NCI-H82 (cell line): ENCODE measurements at places on chromosomes 3 and 15.

DNA sequence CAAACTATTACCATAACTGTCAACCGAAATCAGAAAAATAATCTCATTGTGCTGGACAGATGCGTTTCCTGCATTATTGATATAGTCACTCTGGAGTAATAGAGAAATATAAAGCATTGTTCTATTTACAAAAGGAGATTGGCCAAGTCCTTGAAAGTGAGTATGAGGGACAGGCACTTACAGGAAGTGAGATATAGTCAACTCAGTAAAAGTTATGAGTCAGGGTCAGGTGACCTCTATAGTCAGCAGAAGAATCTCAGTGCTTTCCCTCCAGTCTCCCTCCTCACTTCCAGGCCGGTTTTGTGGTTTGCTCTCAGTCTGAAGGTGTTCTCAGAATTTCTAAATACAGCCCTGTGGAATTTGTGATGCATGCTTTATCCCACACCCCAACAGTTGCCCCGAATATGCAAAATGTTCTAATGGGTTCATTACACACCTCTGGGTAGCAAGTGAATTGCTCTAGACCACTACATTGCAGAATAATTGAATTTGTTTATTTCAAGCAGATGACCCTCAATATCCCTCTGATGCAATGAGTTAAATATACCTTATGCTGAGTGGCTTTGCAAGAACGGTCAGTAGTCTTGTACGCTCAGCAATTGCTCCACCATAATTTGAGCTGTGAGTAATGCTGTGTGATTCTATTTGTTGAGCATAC lies 787.7 kb downstream of the MCTP2 start:
- DNase-seq: no peak

DNA sequence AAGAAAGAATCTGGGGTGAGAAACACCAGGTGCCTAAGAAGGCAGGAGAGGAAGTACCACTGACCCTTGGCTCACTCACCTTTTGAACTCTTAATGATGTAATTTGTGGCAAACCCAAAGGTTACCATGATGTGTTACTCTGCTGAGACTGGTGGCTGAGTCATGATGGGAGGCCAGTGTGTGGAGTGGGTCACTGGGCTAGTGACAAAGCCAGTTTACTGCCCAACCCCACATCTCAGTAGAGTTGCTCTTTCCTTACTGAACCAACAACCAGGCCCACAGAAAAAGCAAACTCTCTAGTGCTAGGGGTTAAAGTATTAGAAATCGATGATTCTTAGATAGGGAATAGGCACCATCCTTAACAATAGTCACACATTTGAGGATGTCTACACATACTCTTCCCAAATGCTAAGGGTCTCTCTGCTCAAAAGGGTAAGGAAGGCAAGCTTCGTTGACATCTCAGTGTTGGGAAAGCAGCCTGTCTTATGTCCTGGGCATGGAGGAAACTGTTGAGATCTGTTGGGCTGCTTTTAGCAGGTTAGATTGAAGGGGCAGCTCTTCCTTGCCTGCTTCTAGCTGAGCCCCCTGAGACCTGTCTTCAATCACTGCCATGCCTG lies 3.1 kb downstream of the RBP2 start:
- DNase-seq: no peak

DNA sequence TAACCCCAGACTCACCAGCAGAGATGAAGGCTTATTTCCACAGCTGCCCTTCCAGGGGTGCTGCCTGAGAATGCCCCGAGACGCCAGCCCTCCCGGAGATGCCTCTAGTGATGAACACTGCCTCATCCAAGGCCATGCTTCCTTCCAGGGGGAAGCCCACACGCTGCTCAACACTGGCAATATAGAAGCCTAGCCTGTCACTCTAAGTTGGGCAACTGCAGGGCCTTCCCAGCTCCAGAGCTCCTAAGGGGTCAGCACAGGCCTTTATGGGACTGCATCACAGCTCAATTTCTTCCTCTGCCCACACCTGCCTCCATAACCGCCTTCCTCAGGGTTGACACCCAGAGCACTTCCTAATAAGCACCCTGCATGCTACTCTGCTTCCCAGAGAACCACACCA lies 217.7 kb downstream of the ABHD5 start:
- DNase-seq: no peak

DNA sequence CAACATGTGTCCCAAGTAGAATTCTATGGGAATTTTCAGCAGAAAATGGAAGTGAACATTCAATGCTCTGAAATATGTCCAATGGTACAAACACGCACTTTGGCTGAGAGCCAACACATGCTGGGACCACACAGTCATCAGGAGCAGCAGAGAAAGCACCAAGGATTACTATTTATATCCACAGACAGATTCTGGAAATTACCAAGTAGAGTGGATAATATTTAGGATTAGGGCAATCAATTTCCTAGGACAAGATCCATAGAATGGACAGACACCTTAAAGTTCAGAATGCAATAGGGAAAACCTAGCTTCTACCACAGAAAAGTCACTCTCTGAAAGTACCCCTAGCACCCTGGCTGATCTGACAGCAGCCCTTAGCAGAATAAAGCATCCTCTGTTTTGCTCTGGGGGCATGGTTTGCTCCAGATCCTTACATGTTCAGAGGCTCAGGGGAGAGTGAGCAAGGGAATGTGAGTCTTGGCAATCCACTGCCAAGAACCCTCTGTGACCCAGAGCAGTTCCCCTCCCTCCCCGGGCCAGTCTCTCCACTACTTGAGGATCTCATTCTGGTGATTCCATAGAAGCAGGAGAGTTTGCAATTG lies 206.0 kb upstream of the WNT5A start:
- DNase-seq: no peak

DNA sequence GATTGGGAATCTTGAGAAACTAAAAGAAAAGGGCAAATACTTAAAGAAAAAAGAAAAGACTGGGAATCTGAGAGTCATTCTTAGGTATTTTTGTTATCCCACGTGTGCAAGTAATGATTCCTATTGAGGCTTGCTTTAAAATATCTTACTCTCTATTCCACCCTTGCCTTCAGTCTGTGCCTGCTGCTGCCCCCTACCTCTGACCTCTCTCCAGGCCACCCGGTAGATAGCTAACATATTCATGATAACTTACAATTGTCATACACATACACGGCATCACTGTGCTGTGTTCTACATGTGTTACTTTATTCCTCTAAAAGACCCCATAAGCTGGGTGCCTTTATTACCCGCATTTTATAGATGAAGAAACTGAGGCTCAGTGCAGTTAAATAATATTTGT lies 27.8 kb upstream of the ATP13A3 start:
- DNase-seq: no peak

DNA sequence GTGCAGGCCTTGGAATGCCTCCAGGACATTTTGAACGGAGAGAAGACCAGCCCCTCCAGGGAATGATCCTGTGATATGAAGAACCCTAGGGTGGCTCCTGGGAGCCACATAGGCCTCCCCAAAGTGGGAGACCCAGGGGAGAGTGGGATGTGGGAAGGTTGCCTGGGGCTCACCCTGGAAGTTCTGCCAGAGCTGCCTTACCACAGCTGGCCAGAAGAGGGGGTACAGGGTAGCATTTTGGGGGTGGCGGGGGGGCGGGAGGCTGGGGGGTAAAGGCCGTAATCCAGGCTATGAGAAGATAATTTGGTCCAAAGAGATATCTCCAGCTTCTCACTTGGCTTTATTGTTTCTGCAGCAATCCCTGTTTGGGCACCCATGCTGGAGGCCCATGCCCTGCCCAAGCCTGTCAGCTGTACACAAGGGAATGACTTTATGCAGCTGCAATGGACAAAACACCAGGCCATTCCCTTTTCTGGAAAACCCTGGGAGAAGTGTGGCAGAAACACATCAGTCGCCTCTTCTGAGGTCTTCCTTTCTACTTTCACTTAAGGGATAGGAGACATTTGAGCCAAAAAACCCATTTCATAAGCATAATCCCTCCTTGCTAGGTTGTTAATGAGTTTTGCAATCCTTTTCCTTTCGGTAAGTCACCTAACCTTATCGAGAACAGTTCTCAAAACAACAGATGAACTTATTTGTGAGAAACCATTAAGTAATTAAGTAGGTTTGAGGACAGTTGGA lies 11.0 kb upstream of the MUSTN1 start:
- no peak for DNase-seq

DNA sequence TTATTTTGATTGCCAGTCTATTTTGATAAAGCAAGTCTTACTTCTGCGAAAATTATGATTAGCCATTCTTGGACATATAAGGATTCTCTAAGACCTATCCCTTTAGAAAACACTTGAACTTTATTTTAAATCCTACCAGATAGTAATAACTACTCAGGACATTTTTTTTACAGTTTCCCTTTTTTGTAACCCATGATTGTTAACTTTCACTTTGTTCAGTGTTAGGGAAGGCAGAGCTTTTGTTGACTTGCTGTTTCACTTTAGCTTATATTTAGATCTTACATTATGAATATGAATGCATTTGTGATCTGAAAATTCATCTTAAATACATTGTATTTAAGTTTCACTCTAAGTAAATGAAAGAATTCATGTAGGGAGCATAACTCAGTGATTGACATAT lies 167.0 kb downstream of the AKAP13 start:
- DNase-seq: no peak

DNA sequence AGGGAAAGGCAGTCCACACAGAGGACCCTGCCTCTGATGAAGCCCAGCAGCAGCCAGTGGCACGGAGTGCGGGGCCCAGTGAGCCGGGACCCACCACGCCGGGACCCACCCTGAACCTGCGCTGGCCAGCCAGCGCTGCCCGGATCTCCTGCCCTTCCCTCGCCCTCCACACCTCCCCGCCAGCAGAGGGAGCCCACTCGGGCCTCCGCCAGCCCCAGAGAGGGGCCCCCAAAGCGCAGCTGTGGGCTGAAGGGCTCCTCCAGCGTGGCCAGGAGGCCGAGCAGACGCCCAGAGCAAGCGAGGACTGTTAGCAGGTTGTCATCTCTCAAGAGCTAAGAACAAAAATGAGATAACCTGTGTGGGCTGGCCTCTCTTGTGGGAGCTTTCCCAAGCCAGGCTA lies 81.3 kb upstream of the ATP10A start:
- no peak for DNase-seq
